ENCODE measurements at places on chromosomes 2 and 18.

GRCh38 chr2:134685967-134686366, 32.8 kb downstream of the TMEM163 start:
- DNase-seq = no peak

- DNase-seq = no peak
Measured at GRCh38 chr18:37836071-37836970, 270.7 kb upstream of the CELF4 start.

DNA sequence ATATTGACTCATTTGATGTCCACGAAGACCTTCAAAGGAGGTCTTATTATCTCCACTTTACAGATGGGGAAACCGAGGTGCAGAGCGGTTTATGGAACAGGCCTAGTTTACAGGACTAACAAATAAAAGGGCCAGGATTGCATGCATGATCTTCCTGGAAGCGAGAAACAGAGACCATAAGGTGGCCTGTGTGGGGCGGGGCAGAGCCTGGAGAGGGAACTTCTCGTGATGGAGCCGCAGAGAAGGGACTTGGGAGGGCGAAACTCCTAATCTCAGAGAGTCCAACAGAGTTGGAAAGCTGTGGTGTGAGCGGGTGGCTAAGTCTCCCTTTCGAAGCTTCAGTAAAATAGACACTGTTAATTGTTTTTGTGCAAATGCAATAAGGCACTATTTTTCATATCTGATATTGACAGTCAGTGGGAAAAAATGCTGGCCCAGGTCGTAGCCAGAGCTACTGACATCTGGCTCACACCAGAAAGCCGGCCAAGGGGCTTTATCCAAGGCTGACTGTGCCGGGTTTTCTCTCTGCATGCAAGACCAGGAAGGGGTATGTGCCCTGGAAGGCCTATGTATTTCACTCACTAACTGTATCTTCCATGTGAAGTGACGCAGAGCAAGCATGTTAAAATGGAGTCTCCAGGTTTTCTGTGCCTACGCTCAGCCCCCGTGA, 4.5 kb downstream of the INPP5D start:
- no peak for DNase-seq

GRCh38 chr2:174312581-174313234, 22.0 kb upstream of the SP9 start:
- no peak for DNase-seq

GRCh38 chr2:69386360-69386759, 667 bp downstream of the GFPT1 start:
- DNase-seq = no peak

DNA sequence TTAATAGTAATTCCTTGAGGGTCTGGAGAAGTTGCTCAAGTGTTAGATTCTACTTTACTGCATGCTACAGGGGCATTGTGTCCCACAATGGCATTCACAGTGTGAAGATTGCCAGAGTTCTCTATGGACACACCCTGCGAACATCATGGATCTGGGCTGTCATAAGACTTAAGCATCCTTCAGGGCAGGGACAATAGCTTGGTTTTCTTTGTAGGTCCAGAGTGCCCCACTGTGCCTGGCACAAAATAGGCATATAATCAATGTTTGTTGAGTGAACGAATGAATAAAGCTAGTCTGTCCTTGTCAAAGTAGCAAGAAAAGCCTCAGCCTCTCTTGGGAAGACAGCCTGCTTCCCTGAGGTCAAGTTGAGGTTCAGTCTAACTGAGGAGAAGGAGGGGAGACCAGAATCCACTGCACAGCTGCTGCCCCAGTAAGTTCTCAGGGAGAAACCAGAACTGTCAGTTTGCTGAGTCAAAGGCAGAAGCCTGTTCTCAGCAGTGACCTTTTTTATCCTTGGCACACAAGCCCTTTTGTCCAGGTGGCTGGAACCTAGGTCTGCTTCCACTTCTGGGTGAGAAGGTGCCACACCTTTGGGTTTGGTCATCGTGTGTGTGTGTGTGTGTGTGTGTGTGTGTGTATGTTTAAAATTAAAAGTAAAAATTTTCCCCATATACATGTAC, 15.0 kb downstream of the INPP4A start:
- no peak for DNase-seq

DNA sequence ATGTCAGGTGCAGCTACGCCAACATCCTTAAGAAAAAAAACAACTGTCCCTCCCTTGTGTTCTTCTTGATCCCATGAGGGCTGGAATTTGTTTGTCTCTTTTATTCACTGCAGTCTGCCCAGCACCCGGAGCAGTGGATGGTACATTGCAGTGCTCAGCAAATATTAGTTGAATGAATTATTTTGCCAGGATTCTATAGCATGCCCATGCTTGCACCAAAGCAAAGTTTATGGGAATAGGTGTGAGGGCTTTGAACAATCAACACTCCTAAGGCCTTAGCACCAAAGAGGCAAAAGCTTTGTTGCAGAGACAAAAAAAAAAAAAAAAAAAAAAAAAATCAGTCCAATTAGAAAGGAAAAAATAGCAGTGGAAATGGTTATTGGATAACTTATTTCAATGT, 28.7 kb upstream of the DCC start:
- no peak for DNase-seq

- DNase-seq = no peak
Measured at GRCh38 chr2:14348247-14348646, 284.3 kb upstream of the LRATD1 start.

DNA sequence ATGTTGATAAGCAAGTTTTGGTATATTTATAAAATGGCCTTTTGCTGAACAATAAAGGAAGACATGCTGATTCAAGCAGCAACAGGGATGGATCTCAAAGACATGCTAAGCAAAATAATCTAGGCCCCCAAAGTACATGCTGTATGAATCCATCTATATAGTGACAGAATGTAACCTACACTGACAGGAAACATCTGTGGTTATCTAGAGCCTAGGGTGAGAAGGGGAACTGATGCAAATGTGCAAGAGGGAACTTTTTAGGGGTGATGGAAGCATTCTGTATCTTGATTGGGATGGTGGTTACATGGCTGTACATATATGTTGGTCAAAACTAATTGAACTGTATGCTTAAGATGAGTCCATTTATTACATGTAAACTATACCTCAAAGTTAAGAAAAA, 24.2 kb downstream of the CNRIP1 start:
- DNase-seq = no peak

- no peak for DNase-seq
Measured at GRCh38 chr2:100426384-100426720, 8.9 kb upstream of the CHST10 start.

DNA sequence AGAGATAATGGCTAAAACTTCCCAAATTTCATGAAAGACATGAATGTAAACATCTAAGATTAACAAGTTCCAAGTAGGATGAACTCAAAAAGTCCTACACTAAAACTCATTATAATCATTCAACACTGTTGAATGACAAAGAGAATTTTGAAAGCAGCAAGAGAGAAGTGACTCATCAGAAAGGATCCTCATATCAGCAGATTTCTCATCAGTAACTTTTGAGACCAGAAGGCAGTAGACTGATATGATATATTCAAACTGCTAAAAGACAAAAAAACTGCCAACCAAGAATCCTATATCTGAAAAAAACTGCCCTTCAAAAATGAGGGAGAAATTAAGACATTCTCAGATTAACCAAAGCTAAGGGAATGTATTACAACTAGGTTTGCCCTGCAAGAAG, 130.6 kb upstream of the OTX1 start:
- DNase-seq = no peak

DNA sequence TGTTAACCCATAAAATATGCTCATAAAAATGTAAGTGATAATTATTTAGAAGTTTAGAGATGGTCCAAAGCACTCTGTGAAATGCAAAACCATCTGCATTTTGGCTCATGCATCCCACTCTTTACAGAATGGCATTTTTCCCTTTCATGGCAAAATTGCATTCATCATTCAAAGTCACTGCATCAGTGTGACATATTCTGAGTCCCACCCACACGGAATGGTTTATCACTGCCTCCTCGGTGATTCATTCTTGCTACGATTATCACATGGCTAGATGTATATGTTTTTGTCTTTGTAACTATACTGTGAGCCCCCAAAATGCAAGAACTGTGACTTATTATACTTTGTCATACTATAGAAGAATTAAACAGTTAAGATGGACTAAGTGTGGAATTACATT, 293.0 kb downstream of the LRATD1 start:
- no peak for DNase-seq

DNA sequence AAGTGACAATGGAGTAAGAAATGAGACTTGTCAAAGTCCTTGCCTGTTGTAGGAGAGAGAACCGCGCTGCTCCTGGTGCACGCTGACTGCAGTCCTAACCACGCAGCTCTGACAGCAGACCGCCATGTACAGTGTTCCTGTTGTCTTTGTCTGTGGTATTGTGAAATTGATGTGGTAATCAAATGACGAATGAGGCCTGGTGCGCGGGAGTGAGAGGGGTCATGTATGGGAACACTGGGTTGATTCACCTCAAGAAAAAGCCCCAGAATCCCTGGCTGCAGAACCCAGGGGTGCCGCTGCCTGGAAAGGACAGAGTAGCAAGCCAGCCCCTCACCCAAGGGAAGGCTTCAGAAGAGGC, 64.0 kb downstream of the INPP4A start:
- peak; percentile 36 for DNase-seq

DNA sequence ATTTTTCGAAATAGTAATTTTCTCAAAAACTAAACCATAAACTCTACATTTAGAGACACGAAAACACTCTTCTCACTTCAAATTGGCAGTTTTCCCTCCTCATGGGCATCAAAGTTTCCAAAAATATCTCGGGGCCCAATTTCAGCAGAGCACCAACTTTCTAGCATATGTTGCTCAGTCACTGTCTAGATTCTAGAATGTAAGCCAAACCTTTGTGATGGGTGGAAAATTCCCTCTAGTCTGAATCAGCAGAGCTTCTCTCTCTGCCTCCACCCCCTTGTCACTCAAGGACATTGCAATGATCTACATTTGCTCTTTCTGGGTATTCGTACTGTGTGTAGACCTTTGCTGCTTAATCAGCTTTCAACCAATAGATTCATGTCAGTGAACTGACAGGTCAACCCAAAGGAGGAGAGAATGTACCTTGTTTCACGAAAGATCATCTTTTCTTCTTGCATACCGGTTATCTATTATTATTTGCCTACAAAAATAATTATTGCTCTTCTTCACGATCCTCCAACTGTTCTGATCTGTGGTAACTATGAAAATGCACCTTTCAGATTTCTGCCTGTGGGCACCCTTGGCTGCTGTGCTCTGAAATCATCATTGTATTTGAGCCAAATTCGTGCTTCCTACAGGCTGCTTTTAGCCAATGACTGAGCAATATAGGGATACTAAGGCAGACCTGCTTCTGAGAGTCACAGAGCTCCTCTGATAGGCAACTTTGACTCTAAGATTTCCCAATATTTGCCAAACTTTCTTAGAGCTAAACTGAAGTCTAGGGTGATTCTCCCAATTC, 38.7 kb upstream of the GLS start:
- DNase-seq = no peak

- no peak for DNase-seq
Measured at GRCh38 chr2:239594019-239594771, 193.4 kb upstream of the HDAC4 start.

DNA sequence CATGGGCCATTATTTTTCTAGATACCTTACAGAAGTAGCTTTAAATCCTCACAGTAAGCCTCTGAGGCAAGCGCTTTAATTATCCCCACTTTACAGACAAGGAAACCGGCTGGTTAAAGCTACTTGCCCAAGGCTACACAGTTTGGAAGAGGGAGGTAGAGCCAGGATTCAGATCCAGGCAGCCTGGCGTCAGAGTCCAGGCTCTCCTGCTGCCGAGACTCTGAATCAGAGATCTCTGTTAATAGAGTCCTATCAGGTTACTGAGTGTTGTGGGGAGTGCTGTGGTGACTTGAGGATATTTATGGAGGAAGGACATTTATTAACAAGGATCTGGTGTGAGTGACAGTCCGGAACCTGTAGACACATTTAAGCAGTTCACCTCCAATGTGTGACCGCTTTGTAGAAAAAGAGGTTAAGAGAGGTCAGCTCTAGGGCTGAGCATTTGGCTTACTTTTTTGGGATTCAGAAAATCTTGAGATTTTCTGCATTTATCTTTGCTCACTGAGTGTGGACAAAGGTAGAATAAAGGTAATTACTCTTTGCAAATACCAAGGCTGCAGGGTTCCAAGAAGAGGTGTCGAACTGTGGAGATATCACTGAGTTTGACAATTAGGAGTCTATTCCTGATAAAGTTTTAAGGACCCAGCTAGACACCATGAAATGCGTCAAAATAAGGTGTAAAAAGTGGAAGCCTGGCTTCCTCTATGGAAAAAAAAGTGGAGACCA, 1.6 kb upstream of the CEP192 start:
- DNase-seq = no peak

DNA sequence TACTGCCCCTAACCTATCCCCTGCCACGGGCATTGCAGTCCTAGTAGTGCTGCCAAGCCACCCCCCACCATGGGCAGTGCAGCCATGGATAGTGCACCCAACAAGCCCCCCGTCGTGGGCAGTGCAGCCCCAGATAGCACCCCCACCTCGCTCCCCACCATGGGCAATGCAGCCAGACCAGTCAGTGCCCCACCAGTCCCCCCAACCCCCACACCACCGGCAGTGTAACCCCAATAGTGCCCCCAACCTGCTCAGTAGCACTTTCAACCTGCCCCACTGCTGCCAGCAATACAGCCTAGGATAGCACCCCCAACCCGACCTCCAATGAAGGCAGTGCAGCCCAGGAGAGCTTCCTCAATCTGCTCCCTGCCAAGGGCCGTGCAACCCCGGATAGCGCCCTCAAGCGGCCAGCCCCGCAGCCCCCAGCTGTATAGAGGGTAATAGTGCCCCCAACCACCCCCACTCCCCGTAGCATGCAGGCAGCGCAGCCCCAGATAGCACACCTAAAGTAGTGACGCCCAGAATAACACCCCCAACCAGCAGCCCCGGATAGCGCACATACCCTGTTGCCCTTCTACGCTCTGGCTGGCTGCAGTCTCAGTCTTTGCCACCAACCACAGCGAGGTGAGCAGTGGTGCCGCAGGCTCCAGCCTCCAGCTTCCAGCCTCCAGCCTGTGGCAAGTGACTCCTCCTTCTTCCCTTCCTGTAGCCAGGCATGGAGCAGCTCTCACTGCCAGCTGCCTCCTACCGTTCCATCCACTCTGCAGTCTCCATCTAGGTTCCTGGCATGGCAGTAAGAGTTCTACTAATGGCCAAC, 45.4 kb upstream of the ANKRD62 start:
- no peak for DNase-seq

- no peak for DNase-seq
Measured at GRCh38 chr2:98009887-98010760, 14.4 kb upstream of the TMEM131 start.

GRCh38 chr2:6186332-6187151, 494.4 kb downstream of the SOX11 start:
- DNase-seq = no peak

DNA sequence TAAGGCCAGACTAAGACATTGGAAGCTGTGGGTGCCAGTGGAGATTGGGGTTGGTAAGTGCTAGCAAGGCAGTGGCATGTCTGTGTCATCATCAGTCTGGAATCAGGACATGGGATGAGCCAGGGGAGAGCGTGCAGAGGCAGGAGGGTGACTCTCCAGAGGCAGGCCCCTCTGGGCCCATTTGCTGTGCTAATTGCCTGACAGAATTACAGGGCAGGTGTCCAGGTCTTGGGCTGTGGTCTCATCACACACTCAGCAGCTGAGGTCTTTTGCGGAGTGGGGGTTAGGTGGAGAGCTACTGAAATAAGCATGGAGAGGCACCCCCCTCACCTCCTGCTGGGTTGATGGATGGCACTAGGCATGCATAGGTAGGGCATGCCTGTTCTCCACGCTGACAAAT, 57.4 kb downstream of the CELF4 start:
- DNase-seq = no peak
